ELF-1 (cell line): ENCODE measurements at places on chromosomes 1 and 21.
A peak's percentile ranks its signal among the peaks of the same experiment; 100 is the strongest.

DNA sequence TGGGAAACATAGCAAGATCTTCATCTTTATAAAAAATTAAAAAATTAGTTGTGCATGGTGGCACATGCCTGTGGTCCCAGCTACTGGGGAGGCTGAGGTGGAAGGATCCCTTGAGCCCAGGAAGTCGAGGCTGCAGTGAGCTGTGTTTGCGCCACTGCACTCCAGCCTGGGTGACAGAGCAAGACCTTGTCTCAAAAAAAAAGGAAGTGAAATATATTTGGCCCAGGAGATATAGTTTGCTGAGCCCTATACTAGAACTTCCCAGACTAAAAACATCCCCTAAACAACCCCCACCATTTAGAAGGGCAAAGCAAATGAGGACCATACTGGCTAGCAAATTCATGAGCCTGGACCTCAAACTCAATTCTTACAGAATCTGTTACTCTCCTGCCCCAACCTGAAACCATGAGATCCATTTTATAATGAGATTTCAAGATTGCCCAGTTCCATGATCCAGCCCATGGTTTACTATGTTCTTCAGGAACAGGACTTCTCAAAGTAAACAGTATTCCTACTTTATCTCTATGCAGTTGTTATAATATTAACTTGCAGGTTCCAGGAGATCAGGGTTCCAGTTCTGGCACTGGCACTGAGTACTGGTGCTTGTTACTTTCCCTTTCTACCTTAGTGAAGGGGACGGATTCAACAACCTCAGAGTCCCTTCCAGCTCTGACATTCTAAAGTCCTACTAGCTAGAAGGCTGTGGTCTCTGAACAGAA is 48.9 kb upstream of the TADA1 start:
- no peak for DNase-seq

DNA sequence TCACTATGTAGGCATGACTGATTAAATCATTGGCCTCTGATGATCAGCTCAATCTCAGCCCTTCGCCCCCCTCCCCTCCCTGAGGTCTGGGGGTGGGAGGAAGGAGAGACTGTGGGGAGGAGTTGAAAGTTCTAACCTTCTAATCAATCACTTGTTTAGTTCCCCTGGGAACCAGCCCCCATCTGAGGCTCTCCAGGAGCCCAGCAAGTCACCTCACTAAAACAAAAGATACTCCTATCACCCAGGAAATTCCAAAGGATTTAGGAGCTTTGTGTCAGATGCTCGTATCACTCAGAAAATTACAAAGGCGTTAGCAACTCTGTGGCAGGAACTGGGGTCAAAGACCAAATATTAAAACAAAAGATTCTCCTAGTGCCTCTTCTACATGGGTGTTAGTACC is 21.6 kb downstream of the SYF2 start:
- DNase-seq = no peak

DNA sequence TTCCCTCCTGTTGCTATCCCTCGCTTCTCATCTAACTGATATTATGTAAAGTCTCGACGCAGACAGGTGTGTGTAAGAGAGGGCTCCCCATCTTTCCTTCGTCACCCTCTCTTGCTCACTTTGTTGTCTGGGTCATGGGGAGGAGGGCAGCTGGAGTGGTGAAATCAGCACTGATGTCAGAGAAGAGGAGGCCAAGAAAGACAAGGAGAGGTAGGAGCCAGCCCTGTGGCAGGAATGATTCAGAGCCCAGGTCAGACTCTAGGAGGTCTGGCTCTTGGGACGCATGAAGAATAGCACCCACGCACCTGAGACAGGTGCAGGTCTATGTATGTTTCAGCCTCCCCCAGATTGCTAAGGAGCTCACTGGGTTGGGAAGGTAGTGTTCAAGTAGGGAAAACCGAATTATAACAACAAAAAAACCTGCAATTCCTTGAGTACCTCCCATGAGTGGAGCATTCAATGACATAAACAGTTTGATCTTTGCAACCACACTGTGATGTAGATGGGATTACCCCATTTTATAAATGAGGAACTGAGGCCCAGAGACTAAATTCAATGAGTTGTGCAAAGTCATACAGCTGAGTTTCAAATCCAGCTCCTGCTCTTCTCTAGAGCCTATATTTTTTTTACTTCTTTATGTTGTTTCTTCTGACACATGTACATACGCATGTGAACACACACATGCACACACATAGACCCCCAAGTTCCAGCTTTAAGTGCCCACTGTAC is 10.4 kb downstream of the NUAK2 start:
- no peak for DNase-seq

DNA sequence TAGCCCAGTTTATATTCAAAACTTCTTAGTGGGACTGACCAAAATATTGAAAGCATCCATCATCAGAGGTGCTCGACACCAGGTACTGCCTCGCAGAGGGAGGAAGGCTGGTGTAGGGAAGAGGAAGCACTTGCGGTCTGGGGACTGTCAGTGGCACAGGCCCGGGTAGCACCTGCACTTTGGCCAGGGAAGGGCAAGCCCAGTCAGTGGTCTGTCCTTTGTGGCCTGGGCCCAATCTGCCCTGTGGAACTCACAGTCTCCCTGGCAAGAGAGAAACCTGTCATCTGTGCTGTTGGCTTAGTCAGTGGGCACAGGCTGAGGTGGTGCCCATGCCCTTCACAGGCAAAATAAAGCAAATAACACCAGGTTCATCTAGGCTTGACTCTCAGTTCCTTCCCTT is 77.4 kb downstream of the SYT6 start:
- DNase-seq = no peak

- peak; percentile 5 for DNase-seq
These were observed 23.9 kb downstream of the PCNT start for GRCh38 chr21:46347791-46348381.

DNA sequence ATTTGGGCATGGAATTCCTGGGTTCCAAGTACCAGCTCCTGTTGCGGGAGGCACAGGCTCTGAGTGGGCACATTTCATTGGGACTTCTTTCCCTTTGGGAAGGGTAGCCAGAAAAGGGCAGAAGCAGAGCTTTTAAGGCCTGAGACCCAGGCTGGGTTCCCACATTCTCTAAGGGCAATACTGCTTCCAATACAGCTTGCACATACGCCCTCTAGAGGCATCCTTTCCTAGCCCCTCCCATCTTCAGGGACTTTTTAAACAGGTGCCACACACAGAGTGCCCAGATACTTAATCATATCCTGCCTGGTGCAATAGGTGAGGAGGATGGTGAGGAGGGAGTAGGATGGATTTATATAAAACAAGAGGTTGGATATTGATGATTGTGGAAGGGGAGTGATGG is 5.7 kb downstream of the GPR88 start:
- peak; percentile 32 for DNase-seq

DNA sequence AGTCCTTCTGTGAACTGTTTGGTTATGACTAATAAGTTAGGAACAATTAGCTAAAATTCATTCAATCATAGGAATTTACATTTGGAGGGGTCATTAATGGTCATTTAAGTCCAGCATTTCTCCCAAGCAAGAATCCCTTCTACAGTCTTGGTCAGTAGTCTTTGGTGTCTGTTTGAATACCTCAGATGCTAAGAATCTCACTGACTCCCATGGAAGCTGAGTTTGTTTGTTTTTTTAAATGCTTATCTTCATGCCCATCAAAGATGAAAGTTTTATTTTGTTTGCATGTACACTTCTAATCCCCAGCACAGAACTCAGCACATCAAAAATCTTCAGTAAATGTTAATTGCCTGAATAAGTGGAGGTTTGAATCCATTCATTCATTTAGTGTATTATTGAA is 41.3 kb upstream of the SLC44A3 start:
- no peak for DNase-seq

DNA sequence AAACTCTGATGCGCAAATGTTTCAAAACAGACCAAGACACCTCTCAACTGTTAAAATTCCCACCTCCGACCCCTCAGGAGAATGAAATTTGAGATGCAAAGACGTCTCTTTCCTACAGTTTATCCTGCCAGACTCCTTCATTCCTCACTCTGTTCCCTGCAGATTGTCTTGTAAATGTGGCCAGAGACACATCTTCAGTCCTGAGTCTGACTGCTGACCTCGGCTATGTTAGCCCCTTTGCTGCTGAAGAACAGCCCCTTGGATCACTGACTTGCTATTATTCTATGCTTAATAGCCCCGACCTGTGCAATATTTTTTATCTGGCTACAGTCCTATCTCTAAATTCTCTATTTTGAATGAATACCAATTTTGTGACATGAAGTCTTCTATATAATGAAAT is 16.6 kb upstream of the ESRRG start:
- DNase-seq = peak; percentile 29

DNA sequence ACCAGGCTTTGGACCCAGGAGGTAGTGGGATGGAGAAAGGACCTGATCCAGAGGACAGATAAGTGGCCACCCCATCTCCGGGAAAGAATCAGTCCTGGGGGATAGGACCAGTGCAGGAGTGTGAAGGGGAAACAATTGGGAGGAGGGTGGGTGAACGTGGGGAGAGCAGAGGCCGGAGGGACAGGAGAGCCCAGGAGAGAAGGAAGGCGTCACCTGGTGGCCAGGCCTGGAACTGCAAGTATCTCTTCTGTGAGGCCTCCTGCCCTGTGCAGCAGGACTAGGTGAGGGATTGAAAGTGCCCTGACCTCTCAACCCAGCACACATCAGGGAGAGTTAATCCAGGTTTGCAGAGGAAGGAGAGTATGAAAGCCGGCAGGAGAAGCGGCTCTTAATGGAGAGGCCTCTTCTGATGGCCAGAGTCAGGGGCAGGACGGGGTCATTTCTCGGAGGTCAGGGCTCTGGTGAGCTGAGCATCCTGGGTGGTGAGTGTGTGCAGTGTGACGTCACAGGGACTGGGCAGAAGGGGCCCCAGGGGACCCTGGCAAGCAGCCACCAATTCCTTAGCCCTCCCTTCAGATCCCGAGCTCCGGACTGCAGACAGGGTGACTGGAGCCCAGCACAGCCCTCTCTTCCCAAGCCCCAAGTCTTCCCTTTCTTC is 9.2 kb upstream of the LAD1 start:
- DNase-seq = peak; percentile 96

DNA sequence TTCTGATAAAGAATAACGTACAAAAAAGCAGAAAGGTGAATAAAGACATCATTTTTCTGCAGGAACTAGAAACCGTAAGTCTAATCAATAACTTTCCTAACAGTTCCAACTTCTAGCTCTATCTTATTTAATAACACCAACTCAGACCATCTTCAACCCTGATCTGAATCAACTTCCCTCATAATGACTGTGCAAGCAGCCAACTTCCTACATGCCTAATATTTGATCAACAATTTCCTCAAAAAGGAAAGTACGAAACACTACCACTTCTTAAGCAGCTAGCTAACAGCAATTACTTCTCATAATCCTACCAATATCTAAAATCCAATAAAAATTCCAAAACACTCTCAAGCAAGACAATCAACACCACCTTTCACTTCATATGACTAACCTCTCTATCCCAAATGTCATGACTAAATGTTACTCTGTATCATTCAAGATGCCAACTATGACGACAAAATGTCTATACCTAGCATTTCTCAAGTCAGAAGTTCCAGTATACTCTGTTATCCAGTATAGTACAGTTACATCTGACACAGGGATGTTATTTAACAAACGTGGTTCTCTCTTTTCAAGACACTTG is 1.7 kb downstream of the COP1 start:
- no peak for DNase-seq

DNA sequence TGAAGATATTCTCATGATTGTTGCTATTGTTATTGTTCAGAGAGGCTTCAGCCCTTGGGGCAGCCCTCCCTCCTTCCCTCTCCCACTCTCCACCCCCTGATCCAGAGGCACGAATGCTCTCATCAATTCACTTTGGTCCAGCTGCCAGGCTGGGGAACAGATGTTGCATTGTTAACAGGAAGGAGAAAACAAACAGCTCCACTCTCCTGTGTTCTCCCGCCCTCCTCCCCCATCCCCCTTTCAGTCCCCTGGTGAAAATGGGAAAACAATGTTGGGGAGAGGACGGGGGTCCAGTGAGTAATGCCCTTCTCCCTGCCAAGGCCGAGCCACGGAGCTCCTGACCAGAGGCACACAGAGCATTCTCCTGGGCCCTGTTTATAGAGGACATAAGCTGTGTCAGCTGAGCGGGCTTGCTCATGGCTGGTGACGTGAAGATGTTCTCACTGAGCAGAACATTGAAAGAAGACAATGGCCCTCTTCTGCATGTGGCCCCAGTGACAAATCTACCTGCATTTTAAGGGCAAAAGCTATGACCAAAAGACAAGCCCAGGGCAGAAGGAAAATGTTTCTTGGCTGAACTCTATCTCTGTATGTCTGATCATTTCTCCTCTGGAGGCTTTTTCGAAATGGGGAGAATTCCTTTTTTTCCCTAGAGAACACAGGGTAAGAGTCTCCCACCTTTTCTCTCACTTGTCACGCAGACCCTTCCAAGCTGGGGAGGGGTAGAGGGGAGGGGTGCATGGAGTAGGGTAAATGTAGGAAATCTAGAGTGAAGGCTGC is 111.7 kb downstream of the GLUL start:
- peak; percentile 44 for DNase-seq

- DNase-seq = no peak
These were observed 5.5 kb upstream of the ZNF695 start for GRCh38 chr1:247013391-247013790.

DNA sequence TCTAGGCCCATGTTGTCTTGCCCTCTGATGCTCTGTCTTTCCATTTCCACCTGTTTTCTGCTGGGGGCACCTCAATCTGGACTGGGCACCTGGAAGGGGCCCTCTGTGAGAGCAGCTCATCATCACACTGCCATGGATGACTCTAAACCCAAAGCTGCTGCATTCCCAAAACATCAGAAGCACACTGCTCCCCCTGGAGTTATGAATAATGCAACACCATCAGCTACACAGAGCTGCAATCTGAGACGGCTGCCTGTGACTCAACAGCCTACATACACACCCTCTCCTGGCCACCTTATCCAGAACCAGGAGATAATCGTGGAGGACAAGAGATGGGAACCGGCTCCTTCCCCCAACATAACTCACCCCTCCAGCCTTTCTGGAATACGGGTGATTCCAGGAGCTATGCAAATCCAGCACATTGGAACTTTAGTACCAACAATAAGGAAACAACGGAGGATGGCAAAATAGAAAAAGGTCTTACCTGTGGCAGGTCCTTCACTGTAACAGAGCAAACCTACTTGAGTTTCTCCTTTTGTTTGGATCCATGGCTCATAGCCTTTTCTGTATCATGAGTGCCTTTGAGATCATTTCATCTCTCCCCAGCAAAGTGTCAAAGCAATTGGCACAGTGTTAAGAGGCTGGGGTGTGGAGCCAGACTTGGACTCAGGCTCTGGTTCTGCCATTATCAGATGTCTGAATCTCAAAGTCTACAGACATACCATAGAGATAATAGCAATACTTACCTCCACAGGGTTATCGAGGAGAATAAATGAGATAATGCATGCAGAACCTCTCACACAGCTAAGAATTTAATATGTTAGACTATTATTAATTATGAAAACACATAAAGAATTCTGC is 29.3 kb downstream of the AK2 start:
- peak; percentile 56 for DNase-seq

DNA sequence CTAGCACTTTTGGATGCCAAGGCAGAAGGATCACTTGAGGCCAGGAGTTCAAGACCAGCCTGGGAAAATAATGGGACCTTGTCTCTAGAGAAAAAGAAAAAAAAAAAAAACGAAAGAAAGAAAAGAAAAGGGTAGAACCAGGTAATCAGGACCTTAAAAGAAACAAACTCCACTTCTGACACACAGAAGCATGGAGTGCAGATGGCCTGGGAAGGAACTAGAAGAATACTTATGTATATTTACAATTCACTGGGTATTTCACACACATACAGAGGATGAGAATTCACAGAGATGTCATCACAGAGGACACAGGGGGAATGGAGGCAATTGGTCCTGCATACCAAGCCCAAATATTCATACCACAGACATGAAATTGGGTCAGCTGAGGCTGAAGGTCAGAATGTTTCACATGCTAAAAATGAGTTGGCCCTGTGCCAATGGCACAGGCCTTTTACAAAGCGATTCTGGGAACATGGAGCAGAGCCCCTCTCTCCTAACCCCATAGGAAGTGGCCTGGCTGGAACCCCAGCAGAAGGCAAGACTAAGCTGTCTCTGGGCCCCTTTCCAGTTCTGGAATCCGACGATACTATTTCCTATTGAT is 4.4 kb downstream of the B4GALT3 start:
- DNase-seq = no peak
